Stimulated activated CD4-positive, alpha-beta T cell treated with anti-CD3 and anti-CD28 coated beads, Interleukin-1b, Interleukin-23, amount 100 ng/mL, for 24 hours (primary cell): ENCODE measurements at places on chromosomes 5 and 9.

- no peak for DNase-seq
Measured at GRCh38 chr9:34522091-34522887, 501 bp downstream of the ENHO start.

DNA sequence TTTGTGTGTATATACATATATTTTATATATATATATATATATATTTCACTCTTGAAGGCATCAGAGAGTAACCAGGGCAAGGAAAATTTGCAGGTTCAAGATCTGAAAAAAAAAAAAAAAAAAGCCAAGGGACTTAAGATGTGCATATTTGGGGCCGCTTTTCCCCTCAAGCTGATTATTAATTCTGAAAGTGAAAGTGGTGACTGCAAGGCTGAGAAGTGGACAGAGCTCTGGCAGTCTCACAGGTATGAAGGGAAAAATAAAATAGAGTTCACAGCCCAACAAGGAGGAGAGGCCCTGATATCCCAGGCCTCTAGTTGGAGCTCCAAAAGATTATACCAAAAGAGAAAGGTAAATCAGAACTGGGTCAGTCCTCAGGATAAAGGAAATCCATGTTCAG lies 234.4 kb upstream of the GAS1 start:
- no peak for DNase-seq

- DNase-seq = no peak
Measured at GRCh38 chr9:130537346-130538050, 41.9 kb upstream of the FUBP3 start.

- no peak for DNase-seq
Measured at GRCh38 chr5:72746736-72747135, 69.7 kb upstream of the TNPO1 start.

- DNase-seq = no peak
Measured at GRCh38 chr9:91898451-91899218, 51.4 kb downstream of the ROR2 start.

DNA sequence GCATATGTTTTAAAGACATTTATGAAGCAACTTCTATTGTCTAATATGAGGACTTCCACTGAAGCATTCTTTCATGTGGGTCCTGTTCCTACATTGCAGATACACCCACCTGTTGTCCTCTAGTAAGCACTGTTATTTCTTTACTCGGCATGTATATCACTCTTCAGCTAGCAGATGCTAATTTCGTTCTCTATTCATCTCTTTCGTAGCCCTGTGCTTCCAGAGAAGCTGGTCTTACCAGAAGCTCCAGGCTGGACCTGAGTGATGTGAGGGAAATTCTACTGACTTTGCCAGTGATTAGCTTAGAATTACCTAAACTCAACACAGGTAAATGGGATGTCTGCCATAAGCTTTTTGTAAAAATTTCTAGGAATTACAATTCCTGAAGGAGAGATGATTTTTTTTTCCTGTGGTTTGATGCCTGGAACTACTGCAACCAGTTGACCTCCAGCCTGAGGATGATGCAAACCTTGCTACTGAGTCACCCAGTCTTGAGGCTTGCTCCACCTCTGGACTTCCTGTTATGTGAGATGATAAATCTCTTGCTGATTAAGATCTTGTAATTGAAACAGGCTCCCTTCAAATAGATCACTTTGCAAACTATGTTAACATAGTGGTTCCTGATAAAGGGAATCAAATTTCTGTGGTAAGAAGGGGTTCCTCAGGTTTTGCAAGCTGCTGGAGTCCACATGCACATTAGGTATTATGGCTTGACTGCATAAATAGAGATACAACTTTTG lies 52.2 kb upstream of the SPINK5 start:
- no peak for DNase-seq

DNA sequence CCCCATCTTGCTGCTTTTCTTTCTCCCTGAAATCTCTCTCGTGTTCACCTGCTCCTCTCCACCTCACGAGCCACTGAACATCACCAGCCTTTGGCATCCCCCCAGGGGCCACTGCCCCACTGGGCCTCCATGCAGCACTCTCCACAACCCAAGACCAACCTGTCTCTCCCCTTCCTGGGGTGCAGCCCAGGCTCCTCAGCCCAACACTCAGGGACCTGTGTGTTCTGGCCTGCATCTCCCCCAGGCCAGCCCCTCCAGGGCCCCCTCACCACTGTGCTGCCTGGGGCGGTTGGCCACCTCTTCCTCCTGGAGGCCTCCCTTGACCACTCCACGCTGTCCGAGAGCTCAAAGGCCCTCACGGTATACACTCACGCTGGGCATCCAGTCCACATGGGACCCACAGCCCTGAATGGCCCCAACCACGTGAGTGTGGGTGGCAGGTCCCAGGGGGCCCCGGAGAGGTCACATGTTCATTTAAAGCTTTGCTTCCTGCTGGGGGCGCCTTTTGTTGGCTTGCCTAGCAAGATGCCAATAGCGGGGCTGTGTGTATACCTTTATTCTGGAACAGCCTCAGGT lies 453 bp upstream of the DOK3 start:
- no peak for DNase-seq

GRCh38 chr9:103193992-103194391 lies 198.9 kb downstream of the CYLC2 start:
- DNase-seq = no peak

GRCh38 chr9:135385793-135386192 lies 93.8 kb upstream of the PPP1R26 start:
- no peak for DNase-seq

- DNase-seq = no peak
Measured at GRCh38 chr5:75185763-75186162, 50.9 kb downstream of the ANKRD31 start.

DNA sequence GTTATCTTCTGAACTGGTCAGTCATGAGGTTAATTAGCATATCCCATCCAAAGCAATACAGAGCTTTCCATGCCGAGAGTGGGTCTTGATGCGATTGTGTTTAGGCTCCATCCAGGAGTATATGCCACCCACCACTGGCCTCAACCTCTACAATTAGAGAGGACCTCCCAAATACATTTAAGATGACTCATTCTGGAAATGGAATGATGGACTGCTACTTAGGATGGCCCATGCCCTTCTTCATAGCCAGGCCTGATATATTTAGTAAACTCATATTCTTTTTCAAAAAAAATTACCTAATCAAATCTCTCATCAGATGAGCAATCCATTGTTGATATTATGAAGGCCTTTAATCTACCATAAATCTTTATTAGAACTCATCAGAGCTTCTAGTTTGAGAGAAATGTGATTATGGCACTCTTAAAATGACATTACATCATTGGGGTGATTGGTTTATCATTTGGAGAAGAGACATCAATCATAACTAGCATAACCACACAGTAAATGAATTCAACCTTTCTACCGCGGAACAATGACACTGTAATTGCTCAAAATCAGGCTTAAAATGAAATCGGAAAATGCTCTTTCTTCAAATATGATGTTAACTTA lies 414.2 kb upstream of the WWC1 start:
- no peak for DNase-seq

DNA sequence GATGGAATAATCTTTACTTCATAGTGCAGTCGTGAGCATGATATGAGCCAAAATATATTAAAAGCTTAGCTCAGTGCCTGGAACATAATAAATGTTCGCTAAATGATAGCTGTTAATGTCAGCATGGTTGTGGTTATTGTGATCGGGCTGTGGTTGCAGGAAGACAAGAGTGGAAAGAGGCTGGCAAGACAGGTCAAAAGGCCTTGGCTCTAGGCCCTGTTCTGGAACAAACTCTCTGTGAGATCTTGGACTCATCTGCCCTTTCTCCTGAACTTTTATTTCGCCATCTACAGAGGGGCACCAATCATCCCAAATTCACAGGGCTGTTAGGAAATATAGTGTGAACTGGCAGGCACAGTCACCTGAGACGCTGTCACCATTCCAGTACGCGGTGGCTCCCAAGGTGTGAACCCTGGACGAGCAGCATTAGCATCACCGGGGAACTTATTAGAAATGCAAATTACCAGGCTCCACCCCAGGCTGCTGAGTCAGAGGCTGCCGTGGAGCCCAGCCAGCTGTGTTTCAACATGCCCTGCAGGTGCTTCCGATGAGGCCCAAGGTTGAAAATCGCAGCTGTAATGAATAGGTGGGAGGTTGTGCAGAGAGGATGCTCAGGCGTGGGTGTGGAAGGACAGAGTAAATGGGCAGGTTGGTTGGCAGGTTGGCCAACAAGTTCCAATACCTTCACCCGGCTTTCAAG lies 50.2 kb upstream of the SAP30L start:
- no peak for DNase-seq

DNA sequence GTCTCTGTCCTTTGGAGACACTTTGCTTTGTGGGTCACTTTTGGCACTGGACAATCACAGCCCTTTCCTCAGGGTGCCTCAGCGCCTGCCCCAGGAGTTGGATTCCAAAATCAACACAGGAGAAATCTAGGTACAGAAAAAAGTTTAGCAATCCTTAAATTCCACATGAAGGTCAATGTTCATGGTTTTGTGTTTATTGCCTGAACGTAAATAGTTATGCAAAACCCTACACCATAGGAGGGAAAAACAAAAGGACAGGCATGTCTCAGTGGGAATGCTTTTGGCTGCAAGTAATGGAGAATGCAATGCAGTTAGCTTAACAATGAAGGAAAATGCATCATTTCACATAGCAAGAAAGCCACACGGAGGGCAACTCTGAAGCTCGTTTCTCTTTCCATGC lies 6.5 kb upstream of the HMCN2 start:
- no peak for DNase-seq
